SK-MEL-5 (cell line): ENCODE measurements at places on chromosomes 4 and X. TPM values are rescaled to one million over a fixed set of nuclear protein-coding genes. Genes with fewer than 3 reads are reported as not detected.

ARAP2 gene
- 8.3 and 14.4 TPM in 2 replicates for total RNA-seq

ARSJ gene
- total RNA-seq: 2.9 and 3.0 TPM in 2 replicates

HELQ gene
- total RNA-seq: 10.5 and 10.9 TPM in 2 replicates

EDA gene
- 0.98 and 1.1 TPM in 2 replicates for total RNA-seq

FGG gene
- total RNA-seq: 0.45 and 0.75 TPM in 2 replicates

TEX13C gene
- 0.11 and 0.21 TPM in 2 replicates for total RNA-seq

MID1IP1 gene
- total RNA-seq: 41.4 and 43.0 TPM in 2 replicates

ZNF157 gene
- total RNA-seq: 0.24 TPM in 1 of 2 replicates, not detected in the other

TRO gene
- 12.4 and 13.4 TPM in 2 replicates for total RNA-seq

GRCh38 chr4:1928356-1929239 lies 57.4 kb downstream of the NSD2 start:
- DNase-seq: no peak

GRCh38 chrX:32745323-32745722 lies 466.0 kb downstream of the DMD start:
- DNase-seq: no peak

GRCh38 chrX:47145395-47146120 lies 537 bp downstream of the RBM10 start:
- DNase-seq: no peak

DNA sequence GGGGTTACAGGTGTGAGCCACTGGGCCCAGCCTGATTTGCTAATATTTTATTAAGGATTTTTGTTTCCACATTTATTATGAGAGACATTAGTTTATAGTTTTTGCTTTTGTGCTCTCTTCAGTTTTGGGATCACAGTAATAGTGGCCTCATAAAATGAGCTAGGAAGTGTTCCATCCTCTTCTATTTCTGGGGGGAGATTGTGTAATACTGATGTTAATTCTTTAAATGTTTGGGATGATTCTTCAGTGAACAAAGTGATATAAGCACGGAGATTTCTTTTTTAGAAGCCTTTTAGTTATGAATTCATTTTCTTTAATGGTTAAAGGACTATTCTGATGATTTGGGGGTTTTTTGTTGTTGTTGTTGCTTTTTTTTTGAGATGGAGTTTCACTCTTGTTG lies 41.3 kb downstream of the RBMX start:
- DNase-seq: no peak

GRCh38 chr4:1285151-1285789 lies 4.4 kb upstream of the MAEA start:
- no peak for DNase-seq

DNA sequence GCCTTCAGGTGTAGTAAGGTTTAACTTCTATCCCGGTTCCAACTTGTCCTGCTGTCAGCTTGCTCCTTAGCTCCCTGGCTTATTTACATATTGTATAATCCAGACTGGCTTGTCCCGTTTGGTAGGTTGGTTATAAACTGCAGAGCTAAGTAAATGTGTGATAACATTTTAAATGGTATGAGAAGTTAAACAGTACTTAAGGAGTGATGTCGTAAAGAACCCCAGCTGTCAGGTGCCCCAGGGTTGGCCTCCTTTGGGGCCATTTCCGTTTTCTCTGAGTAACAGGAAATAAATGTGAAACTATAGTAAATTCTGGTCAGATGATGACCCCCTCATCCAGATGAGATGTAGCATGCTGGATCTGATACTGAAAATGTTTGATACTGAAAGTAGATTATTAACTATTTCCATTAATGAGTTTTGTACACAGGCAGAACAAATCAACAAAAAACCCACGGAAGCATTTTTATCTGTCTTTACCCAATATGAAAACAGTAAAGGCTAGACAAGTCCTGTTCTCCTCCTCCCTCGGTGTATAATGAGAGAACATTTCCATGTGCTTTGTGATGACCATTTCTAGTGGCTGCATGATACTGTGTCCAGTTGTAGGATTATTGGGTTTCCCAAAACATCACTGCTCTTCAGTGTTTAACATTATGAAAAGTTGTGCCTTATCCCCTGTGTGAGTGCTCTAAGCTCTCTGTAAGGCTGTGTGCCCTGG lies 22.4 kb downstream of the GAB1 start:
- DNase-seq: no peak

DNA sequence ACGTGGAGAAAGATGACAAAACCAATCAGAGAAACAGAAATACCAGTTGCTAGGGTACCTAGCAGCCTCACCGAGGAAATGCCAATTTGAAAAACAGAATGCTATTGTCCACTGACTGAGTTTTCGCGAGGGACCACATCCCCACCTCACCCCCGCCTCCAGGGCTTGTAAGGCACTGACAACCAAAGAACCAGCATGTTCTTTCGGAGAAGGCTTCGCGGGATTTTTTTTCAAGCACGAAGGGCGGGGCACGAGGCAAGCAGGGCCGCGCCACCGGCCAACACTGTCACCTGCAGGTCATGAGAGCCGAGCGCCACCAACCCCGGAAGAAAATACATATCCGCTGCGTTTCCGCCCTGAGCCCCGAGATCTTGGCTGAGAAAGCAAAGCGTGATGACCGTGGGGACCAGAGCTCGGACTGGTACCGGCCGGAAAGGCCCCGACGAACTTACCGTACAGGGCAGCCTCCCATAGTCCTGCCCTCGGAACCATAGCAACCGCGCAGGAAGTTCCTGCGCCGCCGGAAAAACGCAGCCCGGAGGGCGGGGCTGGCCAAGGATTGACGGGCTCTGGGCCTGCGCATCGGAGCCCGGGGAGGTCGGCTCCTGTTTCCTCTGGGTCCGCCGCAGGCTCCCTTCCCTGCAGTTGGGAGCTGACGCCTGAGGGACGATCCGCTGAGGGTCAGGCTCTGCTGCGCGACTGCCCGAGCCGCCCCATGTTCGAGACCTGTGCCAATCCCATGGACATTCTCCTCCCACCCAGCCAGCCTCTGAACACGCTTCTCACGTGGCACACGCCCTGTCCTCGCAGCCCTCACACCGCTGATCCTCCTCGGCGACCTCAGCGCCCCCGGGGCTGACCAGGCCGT lies 59.2 kb upstream of the PAGE5 start:
- DNase-seq: peak; percentile 90

DNA sequence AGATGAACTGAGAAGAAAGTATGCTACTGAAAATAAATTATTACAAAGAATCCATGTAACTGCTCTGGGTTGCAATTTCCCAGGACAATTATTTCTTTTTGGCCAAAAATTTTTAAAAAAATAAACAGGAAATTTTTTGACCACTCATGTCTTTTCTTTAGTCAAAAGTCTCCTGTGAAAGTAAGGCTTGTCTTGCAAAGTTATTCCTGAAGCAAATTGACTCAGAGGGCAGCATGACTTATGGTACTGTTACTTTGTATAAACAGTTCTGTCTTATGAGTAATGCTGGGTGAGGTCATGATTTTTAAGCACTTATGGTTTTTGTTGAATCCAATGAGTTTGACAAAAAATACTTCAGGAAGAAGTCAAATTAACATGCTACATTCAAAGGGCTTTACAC lies 292.8 kb upstream of the ARSJ start:
- peak; percentile 33 for DNase-seq

GRCh38 chr4:10703156-10703555 lies 18.6 kb upstream of the CLNK start:
- DNase-seq: no peak

DNA sequence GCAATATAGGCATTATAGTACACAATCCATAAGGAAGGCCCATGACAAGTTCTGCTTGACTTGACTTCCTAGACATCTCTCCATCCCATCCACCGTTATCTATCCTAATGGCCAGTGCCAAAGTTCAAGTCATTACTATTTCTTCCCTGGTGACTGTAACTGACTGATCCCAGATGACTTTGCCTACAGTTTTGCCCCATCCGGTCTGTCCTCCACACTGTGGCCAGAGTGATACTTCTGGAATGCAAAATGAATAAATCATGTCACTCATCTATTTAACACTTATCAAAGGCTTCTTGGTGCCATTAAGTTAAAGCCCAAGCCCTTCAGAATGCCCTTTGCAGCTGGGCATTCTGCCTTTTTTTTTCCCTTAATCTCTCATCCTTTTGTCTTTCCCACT lies 130.8 kb downstream of the PPARGC1A start:
- no peak for DNase-seq

DNA sequence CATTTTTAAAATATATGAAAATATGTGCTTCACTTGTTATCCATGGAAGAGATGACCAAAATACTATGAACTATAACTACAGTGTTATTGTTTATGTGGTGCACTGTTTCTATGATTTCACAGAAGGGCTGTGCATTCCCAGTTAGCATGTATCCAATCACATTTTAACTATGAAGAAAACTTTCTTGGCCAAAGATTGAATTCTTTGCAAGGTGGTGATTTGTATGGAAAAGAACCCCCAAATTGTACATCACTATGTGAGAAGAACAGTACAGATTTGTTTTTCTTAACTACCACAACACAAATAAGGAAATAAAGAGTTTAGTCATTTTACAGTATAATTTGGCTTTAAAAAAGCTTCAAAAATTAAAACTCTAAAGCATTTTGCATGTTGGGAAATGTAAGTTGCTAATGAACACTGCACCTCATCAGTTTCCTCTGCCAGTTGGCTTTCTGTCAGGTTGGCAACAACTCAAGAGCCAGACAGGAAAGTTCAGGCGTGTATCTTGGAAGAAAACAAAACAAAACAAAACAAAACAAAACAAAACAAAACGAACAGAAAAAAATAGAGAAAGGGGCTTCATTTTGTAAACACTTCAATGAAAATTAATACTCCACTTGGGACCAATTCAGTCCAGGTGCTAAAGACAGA lies 237.0 kb downstream of the SCFD2 start:
- no peak for DNase-seq

DNA sequence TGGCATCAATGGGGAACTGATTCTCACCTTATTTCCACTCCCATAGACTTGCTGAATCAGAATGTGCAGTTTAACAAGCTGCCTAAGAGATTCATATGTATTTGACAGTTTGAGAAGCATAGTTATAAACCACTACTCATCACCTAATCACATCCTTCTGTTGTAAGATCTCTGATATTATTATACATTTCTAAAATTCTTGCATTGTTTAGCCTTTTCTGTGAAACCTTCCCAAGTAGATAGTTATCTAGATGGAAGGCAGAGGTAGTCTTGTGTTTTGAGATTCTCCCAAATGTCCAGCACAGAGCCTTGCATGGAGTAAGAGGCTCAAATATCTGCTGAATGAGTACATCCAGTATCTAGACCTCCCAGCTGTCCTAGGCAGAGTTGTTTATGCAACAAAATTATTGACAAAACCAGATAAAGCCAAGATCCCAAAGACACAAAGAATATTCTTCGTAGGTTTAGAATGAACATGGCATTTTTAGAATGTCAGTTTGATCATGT lies 227.3 kb downstream of the KDR start:
- no peak for DNase-seq

- DNase-seq: no peak
Observed at GRCh38 chr4:24260923-24261564, 323.3 kb downstream of the DHX15 start.

GRCh38 chr4:25727711-25728493 lies 72.3 kb downstream of the SLC34A2 start:
- no peak for DNase-seq

GRCh38 chr4:67327245-67328017 lies 217.9 kb downstream of the CENPC start:
- peak; percentile 72 for DNase-seq

GRCh38 chrX:103628386-103629317 lies at the start of gene TCEAL1:
TCEAL1 (plus strand) TSS chrX:103628975; CDS start chrX:103629917, 942 bp downstream.
- peak; percentile 34 for DNase-seq

GRCh38 chr4:184550476-184550875 lies 76.1 kb upstream of the IRF2 start:
- DNase-seq: no peak

DNA sequence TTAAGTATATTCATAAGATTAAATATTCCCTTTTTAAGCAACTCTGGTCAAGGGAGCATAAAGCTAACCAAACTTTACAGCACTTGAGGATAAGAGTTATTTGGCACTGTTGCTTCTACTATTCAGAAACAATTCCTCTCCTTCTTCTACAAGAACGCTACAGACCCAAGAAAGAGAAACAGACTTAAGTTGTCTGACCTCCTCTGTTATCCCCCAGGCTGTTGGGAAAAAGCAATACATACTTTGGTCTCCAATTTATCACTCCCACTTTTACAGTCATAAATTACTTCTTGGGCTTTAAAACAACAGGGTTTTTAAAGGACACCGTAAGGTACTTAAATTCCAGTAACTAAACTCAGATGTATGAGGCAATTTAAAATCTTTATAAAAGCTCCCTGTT lies 147.4 kb downstream of the COL25A1 start:
- DNase-seq: peak; percentile 36

DNA sequence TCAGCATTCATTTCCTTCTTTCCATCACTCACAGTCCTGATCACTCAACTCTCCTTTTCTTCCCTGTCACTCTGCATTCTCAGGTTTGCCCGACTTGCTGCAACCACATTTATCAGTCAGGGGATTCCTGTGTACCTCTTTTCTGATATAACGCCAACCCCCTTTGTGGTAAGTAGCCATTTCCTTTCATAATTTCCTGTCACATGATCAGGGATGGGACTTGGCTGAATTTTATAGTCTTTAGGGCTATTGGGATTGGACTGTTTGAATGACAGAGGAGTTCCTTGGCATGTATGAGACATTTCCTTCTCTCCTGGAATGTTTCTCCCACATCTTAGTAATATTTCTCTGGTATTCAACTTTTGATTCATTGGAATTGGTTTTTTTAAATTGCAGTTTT lies 11.0 kb downstream of the PGM2 start:
- DNase-seq: no peak

DNA sequence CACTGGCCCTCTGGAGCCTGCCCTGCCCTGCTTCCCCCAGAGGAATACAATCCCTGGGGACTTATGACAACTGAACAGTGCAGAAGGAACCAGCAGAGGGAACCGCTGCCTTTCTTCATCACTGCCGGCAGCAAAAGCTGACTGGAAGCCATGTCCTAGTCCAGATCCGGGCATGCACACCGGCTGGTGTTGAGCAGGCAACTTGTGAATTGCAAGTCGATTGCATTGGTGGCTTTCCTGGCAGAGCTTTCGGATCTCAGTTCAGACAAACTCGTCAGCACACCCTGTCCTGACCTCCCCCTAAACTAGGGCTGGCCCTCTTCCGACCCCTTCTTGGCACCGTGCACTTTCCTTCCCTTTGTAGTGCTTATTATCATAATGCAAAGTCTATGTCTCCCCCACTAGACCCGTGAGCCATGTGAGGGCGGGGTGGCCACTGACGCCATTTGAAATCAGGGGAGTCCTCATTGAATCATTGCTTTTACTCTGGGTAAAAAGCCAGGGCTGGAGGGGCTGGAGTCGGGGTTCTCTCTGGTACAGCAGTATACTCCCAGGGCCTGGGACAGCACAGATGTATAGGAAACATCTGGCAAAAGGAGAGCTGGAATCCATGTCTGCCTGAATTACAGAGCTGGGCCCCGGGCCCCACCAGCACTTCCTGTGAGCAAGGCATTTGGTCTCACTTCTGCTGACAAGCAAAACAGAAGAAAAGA lies 1.8 kb downstream of the ARHGAP4 start:
- DNase-seq: peak; percentile 50
